Stimulated activated CD4-positive, alpha-beta T cell treated with anti-CD3 and anti-CD28 coated beads, Interleukin-4, amount 100 ng/mL, for 48 hours (primary cell): ENCODE measurements at places on chromosomes 1 and 21.

DNA sequence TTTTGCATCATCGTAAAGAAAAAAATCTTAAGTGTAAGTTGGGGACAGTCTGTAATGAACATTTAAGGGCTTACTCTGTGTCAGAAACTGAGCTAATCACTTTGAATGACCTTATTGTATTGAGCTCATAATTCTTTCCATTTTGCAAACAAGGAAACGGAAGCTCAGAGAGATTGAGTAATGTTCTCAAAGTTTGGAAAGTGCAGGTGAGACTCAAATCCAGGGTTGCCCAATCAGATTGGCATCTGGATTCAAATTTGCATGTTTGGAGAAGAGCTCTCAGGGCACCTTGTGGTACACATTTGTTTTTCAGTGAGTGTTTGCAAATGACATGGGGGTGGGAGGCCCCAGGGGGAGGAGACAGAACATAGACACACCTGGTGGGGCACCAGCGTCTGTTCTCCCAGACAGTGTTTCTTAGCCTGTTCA lies 8.0 kb downstream of the ALPL start:
- DNase-seq = no peak

- DNase-seq = no peak
Observed at GRCh38 chr1:212589446-212589845, 19.1 kb upstream of the ATF3 start.

DNA sequence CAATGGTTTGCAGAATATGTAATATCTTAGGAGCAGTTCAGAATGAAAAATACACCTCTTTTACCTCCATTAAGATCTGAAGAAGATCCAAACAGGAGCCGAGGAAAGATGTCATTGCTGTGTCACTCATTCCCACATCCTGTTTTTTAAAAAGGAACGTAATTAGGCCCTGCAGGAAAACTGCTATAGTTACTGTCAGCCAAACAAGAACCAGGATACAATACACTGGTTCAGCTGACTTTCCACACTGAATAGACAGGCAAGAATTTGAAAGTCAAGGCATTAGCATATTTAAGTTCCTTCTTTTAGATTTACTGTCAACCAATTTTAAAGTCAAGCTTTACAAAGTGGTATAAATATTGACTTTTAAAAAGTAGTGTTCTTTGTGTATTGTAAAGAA lies 63.8 kb downstream of the IARS2 start:
- DNase-seq = no peak

DNA sequence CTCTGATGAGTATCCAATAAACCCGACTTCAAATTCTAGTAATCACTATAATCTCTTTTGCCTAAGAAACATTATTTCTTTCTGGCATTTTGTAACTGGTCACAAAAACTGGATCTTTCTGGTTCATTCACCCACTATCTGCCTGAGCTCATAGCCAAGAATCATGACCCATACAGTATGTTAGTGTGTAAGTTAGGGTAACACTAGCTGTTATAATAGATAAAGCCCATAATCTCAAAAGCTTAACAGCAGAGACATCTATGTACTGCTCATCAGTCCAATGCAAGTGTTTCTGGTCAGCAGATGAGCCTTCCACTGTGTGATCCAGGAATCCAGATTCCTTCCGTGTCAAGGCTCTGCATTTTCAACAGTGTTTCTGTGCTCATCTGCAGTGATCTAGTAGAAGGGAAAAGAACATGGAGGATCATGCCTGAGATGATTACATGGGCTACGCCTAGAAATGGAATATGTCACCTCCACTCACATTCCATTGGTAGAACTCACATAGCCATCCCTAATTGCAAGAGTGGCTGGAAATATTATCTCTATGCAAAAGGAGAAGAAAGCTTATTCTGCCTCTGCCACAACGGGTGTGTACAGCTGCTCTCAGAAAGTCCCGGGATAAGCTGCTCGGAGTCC lies 27.7 kb downstream of the RRAGC start:
- DNase-seq = no peak

GRCh38 chr1:23643736-23644554 lies 47.7 kb upstream of the RPL11 start:
- DNase-seq = no peak

DNA sequence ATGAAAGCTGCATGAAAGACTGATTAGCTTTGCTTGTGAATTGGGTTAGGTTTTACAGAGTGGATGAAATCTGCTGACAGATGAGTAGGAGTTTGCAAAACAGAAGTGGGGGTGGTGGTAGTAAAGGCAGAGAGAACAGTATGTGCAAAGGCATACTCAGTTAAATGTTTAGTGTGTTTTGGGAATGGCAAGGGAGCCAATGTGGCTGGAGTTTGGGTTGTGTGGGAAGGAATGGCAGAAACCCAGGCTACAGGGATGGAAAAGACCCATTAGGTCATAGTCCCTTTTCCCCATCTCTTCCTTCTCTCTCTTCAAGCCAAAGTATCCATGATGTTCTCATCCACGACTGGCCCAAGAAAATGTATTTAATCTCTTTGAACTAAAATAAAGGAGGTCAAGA lies 362.2 kb upstream of the LYPLAL1 start:
- no peak for DNase-seq

- no peak for DNase-seq
Observed at GRCh38 chr1:160079448-160079847, 1.9 kb upstream of the KCNJ9 start.

DNA sequence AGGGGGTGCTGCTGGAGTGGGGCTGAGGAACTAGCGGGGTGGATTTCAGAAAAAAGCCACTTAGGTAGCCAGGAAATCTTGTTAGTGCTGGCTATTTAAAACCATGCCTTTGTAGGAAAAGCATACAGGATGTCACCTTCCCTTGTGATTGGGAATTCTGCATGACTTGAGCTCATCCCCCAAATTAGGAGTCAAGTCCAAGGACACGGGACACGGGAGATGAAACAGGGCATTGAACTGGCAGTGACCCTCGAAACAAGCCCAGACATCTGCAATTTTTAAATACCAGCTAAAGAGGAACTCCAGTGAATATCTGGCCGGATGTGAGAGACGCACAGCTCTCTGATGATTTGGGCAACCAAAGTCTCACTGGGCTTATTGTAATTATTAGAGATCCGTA lies 32.8 kb downstream of the C2CD2 start:
- no peak for DNase-seq

DNA sequence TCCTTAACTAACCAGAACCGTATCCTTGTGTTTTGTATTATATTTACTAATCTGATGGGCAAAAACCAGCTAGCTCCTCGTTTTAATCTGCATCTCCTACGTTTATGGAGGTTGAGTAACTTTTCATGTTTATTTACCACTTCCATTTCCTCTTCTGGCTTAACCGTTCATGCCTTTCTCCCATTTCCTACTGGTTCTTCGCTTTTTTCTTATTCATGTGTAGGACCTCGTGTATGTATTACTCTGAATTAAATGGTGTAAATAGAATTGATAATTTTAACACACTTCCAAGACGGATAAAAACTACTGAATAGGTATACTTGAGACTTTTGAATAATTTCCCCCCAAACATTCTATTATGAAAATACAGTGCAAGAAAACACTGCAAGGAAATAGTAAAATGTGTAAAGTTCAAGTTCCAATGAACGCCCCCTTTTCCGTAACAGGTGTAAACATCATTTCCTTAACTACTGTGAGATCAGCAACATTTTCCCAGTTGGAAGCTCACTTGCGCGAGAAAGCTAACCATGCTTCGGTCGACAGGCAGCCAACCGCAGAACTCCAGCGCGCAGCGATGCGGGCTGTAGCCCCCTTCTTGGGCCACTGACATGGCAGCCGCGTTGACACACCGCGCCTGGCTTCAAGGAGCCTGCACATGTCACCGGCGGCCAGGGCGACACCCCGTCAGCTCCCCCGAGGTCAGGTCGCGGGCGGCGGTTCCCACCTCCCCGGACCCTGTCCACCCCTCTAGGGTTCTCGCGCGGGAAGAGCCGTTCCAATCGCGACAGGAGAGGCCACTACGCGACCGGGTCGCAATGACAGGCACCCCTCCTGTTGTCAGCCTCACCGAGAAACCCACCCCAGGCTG lies 816 bp downstream of the EDEM3 start:
- DNase-seq = no peak

DNA sequence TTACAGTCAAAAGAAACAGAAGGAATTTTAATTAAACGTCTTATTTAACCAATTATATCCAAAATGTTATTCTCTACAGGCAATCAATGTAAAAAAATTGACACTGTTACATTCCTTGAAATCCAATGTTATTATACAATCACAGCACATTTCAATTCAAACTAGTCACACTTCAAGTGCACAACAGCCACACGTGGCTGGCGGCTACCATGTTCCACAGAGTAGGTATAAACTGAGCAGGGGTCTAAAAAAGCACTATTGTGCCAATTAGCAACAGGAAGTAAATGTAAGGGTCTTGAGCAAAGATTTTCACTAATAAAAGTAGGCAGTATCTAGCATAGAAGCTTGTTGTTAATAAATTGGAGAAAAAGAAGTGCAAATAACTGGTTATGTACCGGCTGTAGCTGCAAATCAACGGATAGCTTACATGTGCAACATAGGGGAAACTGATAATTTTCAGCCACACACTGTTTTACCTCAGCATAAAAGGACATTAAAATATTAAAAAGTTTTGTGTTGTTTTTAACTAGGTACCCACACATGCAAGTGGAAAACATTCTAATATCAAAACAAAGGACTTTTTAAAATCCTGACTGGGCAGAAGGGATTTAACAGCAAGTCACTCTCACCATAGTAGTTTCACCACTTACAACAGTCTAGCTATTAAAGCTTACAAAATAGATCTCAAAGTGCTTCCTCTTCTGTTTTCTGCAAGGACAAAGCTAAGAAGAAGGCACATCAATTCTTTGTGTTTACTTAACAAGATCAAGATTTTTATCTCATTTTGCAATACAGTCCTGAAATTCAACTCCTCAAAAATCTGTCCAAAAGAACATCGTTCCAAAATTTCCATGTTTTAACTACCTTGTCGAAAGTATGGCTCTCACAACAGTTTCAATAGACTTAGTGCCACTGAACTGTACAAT lies 2.5 kb downstream of the CSDE1 start:
- no peak for DNase-seq

GRCh38 chr1:193706766-193707165 lies 520.4 kb upstream of the B3GALT2 start:
- no peak for DNase-seq

DNA sequence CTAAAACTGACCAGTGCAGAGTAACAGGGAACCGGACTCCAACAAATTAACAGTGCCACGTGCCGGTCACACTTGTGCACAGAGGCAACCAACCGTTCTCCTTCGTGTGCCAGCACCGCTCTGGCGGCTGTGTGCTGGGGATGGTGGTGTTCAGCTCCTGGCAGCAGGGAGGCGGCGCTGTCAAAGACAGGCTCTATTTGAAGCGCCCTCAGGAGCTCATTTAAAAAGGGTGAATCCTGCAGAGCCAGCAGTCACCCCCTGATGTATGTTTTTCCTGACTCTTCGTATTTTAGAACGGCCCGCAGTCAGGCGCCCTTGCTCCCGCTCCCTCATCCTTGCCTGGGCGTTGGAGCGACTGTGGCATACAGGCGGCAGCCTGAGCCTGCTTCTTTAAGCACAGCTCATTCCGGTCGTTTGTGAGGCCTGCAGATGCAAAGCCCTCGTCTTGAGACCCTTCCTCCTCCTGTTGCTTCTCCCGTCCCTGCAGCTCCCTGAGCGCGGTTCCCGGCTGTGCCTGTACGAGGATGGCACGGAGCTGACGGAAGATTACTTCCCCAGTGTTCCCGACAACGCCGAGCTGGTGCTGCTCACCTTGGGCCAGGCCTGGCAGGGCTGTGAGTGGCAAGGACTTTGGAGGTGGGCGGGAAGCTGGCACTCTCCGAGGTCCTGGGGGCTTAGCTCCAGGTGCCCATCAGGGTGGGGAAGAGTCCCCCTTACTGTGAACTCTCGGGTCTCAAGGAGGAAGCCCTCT lies 1.1 kb downstream of the DFFB start:
- DNase-seq = no peak

DNA sequence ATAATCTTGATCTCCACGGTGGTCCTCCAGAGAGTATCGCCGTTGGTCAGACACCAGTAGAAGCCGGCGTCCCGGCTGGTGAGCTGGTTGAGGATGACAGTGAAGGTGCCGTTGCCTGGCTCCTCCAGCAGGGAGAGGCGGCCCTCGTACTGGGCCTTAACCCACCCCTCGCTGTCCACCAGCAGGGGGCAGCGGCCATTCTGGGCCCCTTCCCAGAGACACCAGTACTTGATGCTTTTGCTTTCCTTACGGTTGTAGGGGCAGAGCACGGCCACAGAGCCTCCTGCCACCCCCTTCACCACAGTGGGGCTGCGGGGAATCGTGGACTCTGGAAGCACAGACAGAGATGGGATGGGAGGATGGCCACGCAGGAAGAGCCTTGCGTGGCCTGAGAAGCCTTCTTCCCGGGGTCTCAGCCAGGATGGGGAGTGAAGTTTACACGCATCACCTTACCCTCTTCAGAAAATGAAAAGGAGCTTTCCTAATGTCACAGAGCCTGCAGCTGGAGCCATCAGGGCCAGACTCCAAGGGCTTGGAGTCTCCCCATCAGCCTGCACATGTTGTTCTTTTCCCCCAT lies 10.7 kb downstream of the PIGR start:
- DNase-seq = peak; percentile 52

GRCh38 chr1:203091761-203092330 lies 6.0 kb upstream of the MYOG start:
- no peak for DNase-seq

DNA sequence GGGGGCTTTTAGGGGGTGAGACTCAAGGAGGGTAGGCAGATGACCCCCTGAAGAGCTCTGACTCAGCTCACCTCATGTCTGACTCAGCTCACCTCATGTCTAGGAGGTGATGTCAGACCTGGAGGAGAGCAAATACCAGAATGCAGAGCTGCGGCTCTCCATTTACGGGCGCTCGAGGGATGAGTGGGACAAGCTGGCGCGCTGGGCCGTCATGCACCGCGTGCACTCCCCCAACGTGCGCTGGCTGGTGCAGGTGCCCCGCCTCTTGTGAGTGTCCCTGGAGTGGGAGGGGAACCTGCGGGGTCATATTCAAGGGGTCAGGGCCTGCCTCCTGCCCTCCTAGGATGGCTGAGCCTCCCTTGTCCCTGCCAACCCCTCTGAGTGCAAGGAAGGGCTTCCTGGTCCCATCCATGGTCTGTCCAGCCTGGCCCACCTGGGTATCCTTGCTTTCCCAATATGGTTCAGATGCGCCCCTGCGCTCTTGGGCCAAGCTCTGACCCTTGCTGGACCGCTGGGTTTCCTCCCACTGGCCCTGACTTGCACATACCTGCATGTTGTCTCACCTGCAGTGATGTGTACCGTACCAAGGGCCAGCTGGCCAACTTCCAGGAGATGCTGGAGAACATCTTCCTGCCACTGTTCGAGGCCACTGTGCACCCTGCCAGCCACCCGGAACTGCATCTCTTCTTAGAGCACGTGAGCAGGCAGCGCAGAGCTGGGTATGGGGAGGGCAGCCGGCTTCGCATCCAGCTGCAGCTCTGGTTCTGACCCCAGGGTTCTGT lies 9.1 kb downstream of the AMPD2 start:
- no peak for DNase-seq

- no peak for DNase-seq
Observed at GRCh38 chr1:245929224-245929623, 577.9 kb downstream of the SMYD3 start.

- DNase-seq = no peak
Observed at GRCh38 chr1:61639608-61640336, 85.2 kb downstream of the TM2D1 start.

- DNase-seq = no peak
Observed at GRCh38 chr21:37614351-37614875, 247.8 kb downstream of the DYRK1A start.
